GM12891 (cell line): ENCODE measurements at places on chromosomes 12 and 14.

- DNase-seq: no peak
These were observed 71.9 kb upstream of the GNPNAT1 start for GRCh38 chr14:52863334-52863700.

- no peak for DNase-seq
These were observed 2.9 kb downstream of the SLC15A4 start for GRCh38 chr12:128820723-128821432.

DNA sequence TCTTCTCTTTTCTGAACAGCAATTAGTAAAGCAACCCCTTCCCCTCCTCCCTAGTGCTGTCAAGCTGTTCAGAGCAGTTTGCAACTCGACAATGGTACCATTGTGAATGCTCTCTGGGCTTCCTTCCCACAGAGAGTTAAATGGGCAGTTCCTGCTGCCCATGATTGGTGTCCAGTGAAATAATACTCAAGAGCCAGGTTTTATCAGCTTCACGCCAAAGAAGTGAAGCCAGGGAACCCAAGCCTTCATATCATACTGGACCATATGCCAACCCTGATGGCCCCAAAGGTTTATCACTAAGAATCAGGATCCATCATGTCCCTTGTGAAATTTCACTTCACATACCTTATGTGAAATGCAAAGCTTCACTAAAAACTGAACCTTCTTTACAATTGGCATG is 24.7 kb downstream of the INSM2 start:
- DNase-seq: no peak

GRCh38 chr14:53956427-53957201 is at the start of gene BMP4:
TSS of gene BMP4 (minus strand) at chr14:53956825. CDS start at chr14:53952222, 4,603 bp downstream.
- DNase-seq: no peak

DNA sequence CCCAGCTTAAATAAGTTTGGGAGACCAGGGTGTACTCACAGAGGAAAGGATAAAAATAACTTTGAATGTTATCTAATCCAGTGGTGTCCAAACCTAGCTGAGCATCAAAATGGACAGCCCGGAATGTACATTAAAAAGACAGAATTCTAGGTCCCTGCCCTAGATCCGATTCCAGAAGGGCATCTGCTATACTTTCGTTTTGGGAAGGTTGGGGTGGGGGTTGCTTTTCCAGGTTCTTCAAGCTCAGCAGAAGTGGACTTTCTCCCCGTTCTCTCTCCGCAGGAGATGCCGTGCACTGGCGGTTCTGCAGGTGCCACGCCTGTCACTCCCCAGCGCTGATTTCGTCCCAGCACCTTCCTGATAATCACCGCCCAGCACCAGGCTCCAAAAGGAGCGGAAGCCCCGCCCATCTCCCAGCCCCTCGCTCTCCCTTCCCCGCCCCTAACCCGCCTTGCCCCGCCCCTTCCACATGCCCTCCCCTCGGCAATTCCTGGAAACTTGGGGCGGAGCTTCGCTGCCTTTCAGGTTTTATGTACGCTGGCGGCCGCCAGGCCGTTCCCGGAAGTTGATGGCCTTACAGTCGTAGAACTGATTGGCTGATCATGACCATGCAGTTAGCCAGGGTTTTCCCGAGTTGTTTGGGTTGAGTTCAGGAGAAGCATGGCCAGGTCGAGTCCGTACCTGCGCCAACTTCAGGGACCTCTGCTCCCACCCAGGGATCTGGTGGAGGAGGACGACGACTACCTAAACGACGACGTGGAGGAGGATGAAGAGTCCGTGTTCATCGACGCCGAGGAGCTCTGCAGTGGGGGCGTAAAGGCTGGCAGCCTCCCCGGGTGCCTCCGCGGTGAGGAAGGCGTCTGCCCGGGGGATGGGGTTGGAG is at the start of gene HELB:
TSS of gene HELB (plus strand) at position 550 of the 883 bp plus-strand sequence. CDS start at position 661, 111 bp downstream.
- DNase-seq: peak; percentile 61

GRCh38 chr12:109494348-109494881 is 17.0 kb downstream of the UBE3B start:
- no peak for DNase-seq

- DNase-seq: no peak
These were observed 48.3 kb upstream of the KCNMB4 start for GRCh38 chr12:70317781-70318180.

DNA sequence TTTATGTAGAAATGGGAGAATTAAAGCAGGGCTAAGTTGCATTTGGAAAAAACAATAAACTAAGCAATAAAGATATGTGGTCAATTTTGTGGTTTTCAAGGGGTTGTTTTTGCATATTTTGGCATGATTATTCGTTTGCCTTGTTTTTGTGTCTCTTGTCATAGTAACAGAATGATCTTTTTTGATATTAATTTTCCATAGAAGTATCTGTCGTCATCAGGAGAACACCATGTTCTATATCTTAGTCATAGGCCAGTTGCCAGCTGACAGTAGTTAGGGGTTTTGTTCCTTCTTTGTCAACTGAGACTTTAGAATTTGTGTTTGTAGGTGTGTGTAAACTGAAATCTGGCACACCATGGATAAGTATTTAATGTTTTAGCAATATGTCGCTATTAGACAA is 1354.8 kb downstream of the LRFN5 start:
- no peak for DNase-seq

GRCh38 chr14:100659345-100660001 is 67.2 kb upstream of the DLK1 start:
- DNase-seq: no peak

DNA sequence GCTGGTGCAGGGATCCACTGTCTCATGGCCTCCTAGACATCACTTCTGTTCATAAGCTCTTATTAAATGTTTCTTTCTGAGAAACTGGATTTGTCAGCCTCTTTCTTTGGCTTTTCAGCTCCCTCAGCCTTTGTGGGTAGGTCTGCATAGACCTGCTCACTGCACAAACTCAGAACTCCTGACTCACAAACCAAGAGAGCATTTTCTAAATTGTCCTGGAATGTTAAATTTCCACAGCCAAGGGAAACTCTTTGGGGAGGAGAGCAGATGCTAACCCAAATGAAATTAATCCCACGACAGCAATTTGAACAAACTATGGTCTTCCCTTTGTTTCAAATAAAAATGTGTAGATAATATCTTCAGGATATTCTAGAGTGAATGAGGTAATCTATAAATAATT is 19.5 kb upstream of the CERS5 start:
- DNase-seq: no peak

- no peak for DNase-seq
These were observed 120.4 kb upstream of the LRIG3 start for GRCh38 chr12:59040656-59041055.

- no peak for DNase-seq
These were observed 507.6 kb downstream of the PCNX1 start for GRCh38 chr14:71414631-71415403.

GRCh38 chr14:105294142-105294597 is 6.6 kb downstream of the BRF1 start:
- no peak for DNase-seq

DNA sequence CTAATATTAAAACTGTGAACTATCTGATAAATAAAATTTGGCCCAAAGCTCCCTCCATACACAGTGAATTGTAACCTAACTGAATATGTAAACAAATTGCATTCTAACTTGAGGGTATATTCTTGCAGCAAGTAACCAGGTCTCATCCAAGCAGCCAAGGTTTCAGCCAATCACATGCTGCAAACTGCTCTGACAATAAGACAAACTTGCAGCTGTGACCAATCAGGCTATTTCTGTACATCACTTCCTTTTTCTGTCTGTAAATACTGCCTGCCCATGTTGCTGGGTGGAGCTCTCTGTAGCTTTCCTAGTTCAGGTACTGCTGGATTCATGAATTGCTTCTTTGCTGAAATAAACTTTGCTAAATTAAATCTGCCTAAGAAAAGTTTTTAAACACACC is 499.0 kb downstream of the GALC start:
- no peak for DNase-seq

DNA sequence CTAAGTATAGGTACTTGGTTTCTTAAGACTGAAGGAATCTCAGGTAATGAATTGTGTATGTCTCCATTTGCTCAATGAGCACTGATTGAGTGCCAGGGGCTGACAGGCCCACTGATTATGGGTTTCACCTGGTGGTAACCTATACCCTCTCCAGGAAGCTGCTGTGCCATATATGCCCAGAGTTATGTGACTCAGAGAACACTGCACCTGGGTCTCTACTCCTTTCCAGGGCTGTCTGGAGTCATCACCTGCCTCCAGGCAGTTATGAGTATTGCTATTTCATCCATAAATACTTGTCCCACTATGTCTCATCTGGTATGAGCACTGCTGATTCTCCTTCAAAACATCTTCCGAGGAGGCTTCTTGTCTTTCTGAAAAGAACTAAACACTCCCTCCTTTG is 692.9 kb downstream of the BCL11B start:
- DNase-seq: no peak

DNA sequence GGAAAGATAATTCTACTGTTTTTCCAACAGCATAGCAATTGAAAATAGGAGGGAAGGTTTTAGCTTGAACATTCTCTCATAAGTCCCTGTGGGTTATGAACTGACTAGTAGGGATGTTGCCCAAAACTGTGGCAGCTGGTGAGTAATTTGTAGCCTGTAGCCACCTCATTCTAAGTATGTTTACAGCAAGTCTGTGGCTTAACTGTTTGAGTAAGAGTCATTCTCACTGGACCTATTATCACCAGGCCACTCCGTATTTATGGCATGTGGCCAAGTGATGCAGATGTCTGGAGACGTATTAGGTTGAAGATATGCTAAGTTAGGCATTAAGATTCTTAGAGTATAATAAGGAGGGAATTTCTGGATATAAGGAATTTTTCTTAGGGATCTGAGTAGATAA is 458.3 kb downstream of the ETNK1 start:
- no peak for DNase-seq

DNA sequence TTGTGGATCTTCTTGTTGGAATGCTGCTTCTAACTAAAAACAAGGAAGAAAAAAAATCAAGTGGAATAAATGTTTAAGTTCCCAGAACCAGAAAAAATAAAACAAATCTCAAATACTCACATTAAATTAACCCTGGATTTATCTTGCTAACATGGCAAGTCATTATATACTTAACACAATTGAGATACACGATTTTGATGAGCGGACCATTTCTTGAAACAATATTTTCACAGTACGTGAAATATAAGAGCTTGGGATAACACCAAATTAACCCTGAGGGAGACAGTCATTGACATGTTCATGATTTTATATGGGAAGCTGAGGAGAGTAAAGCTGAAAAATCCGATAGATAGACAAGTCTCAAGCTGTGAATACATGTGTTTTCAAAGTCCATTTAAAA is 128.6 kb downstream of the PTCSC3 start:
- DNase-seq: no peak

- DNase-seq: no peak
These were observed 135.3 kb downstream of the AEBP2 start for GRCh38 chr12:19574601-19575000.

DNA sequence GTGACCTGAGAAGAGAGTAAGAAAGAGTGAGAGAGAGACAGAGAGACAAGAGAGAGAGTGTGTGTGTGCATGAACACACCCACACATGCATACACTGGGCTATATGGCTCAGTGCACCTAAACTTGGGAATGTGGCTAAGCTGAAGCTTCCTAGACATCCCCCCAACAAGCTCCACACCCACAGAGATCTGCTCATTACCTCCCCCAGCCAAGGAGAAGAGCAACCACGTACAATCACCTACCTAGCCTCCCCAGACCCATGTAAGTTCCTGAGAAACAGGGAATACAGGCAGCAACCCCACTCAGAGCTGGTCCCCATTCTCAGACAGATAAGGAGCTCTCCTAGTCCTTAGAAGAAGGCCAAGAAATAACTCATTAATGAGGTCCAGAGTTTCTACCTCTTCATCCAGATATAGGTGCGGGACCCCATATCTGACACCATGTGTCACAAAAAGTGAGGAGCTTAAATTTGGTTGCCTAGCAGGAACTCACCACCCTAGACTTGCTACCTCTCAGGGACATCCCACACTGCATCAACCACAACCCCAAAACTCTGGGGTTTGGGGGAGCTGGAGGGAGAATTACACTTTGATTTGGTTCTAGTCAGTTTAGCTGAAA is 9.9 kb downstream of the AJUBA start:
- DNase-seq: no peak
